Naive B cell (primary cell): ENCODE measurements at places on chromosomes 13 and 19.

DNA sequence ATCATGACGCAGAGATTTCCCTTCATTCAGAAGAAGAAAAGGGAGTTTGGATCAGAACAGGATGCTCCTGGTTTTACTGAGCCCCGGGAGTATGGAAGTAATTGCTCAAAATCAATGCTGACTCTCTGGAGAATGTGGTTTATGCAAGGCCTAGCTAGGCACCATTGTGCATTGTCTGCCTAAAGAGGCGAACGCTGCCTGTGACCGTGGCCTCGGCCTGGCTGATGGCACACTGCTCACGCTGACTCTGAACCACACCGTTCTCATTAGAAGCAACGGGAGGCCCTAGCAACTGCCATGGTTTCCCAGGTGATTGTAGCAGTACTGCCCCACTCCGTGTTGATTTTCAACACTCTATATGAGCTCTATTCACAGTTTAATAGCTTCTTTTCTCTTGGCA is 41.7 kb upstream of the UBL3 start:
- H3K36me3 ChIP-seq = no peaks in the 10 kb centered on the region
- DNase-seq = no peak
- peaks cover 3% of the 10 kb centered on the region for H3K27me3 ChIP-seq
- no peak overlapping the region for H3K4me3 ChIP-seq
- no peaks in the 10 kb centered on the region for H3K4me1 ChIP-seq
- no peak overlapping the region for H3K27ac ChIP-seq

GRCh38 chr19:48728911-48729664 is 9.6 kb upstream of the MAMSTR start:
- no peak overlapping the region for H3K27ac ChIP-seq
- peaks cover 24% of the 10 kb centered on the region for H3K4me1 ChIP-seq
- DNase-seq = no peak
- no peaks in the 10 kb centered on the region for H3K27me3 ChIP-seq
- H3K36me3 ChIP-seq = peaks cover 20% of the 10 kb centered on the region

DNA sequence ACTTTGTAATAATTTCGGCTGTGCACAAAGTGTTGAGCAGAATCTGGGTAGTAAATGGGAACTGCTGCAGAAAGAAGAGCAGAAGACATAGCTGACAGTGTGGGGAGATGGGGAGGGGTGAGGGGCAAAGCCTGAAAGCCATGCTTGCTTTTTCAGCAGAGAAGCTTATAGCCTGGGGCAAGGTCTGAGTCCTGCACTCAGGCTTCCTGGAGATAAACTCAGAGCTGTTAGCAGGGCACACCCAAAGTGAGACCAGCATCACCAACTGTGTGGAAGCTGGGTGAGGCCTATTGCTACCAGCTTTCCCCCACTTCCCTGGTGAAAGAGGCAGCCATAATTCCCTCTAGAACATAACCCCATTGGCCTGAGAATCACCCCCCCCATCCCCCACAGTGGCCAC is 15.6 kb upstream of the LHFPL6 start:
- no peak for DNase-seq
- no peak overlapping the region for H3K27ac ChIP-seq
- no peaks in the 10 kb centered on the region for H3K36me3 ChIP-seq
- H3K4me1 ChIP-seq = no peaks in the 10 kb centered on the region
- H3K4me3 ChIP-seq = no peak overlapping the region

DNA sequence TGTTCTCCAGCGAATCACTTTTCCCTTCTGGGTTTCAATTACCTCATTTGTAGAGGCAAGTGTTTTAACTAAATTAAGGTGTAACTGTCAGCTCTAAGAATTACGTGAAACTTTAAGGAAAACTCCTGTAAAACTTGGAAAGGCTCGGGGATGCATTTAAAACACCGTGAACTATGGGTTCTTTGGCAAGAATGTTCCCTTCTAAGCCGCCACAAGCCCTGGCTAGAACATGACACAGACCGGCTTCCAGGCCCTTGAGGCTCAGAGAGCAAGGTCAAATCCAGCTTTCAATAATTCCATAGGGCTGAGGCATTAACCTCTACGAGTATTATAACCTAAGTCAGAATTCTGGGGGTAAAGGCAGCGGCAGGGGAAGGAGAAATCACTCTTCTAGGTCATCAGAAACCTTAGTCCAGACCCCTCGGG is 685 bp downstream of the VWA8 start:
- peak overlapping the region; percentile 82 for H3K27ac ChIP-seq
- peaks cover 16% of the 10 kb centered on the region for H3K4me1 ChIP-seq
- DNase-seq = no peak
- H3K27me3 ChIP-seq = peaks cover 22% of the 10 kb centered on the region
- no peaks in the 10 kb centered on the region for H3K36me3 ChIP-seq

GRCh38 chr13:97012251-97013048 is 18.2 kb upstream of the OXGR1 start:
- H3K4me3 ChIP-seq = no peak overlapping the region
- H3K27ac ChIP-seq = peak overlapping the region; percentile 4
- no peaks in the 10 kb centered on the region for H3K36me3 ChIP-seq
- H3K4me1 ChIP-seq = peaks cover 3% of the 10 kb centered on the region

DNA sequence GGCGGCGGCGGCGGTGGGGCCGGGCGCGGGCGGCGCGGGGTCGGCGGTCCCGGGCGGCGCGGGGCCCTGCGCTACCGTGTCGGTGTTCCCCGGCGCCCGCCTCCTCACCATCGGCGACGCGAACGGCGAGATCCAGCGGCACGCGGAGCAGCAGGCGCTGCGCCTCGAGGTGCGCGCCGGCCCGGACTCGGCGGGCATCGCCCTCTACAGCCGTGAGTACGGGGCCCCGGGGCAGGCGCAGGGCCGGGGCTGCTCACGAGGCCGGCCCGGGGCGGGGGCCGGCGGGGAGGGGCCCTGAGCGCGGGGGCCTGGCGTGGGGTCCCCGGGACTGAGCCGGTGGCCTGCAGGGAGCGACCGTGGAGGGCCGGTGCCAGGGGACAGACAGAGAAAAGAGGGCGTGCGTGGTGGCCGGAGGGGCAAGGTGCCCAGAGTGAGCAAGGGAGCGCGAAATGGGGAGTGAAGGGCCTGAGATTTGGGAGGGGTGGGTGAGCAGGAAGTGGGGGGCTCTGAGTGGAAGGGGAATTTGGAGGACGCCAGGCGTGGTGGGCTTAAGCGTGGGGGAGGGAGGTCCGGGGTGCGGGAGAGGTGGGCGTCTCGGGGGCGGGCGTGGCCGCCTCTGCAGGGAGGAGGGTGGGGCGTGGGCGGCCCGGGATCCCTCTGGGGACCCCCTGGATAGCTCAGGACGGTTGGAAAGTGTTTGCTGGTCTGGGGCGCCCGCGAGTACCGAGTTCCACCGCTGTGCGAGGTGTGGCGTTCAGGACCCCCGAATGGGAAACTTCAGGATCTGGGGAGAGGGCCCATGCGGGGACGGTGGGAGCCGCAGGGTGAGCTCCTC is 575 bp downstream of the CARM1 start:
- peaks cover 52% of the 10 kb centered on the region for H3K4me1 ChIP-seq
- peak overlapping the region; percentile 83 for H3K27ac ChIP-seq
- H3K4me3 ChIP-seq = peak overlapping the region; percentile 72
- no peaks in the 10 kb centered on the region for H3K27me3 ChIP-seq

GRCh38 chr19:10686661-10687517 is 14.3 kb upstream of the QTRT1 start:
- H3K27me3 ChIP-seq = no peaks in the 10 kb centered on the region
- no peak overlapping the region for H3K27ac ChIP-seq
